ENCODE measurements at places on chromosomes 13 and 19. TPM values are rescaled to one million over a fixed set of nuclear protein-coding genes. Genes with fewer than 3 reads are reported as not detected.

The RCBTB1 gene
- 9.8 TPM for total RNA-seq

DNA sequence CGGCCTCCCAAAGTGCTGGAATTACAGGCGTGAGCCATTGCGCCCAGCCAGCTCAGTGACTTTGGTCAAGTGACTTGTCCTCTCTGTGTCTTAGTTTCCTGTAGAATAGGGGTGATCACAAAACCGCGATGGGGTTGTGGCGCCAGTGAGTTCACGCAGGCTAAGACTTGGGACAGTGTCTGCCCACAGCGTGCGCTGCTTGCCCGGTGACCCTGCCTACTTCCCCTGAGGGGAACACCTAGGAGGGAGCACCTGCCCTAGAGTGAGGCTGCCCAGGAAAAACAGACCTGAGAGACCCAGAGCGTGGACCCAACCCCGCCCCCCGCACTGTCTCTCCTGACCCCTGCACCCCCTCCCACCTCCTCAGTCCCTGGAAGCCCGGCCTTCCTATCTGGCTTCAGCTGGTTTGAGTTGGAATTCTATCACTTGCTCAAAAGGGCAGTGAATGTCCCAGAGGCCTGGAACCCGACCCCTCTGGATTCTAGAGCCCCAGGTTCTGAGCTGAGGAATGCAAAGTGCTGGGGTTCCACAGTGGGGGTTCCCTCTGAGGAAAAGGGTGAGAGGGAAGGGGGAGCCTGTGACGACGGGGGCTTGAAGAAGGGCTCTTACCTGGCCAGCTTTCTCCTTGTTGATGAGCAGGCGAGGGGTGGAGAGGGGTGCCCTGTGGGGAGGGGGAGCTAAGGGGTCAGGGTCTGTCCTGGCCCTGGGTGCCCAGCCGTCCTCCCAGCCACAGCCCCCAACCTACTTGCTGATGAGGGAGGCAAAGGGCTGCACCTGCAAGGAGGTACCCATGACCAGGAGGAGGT lies 2.2 kb upstream of the RINL start:
- no peaks in the 10 kb centered on the region for H3K27me3 ChIP-seq
- DNase-seq, result no peak
- peaks cover 7% of the 10 kb centered on the region for H3K4me1 ChIP-seq

The REEP6 gene
- total RNA-seq, result 167 TPM

- no peaks in the 10 kb centered on the region for H3K36me3 ChIP-seq
- no peak overlapping the region for H3K27ac ChIP-seq
- H3K4me3 ChIP-seq, result no peak overlapping the region
- no peak for DNase-seq
Observed at GRCh38 chr13:20711301-20712044, 8.0 kb downstream of the IL17D start.

- no peaks in the 10 kb centered on the region for H3K4me1 ChIP-seq
- H3K27me3 ChIP-seq, result no peaks in the 10 kb centered on the region
- DNase-seq, result no peak
- H3K36me3 ChIP-seq, result no peaks in the 10 kb centered on the region
- no peak overlapping the region for H3K27ac ChIP-seq
Observed at GRCh38 chr19:23314505-23315251, 64.5 kb upstream of the ZNF724 start.

The NUP62 gene
- 49.1 TPM for total RNA-seq
